GM03348 (cell line): ENCODE measurements at places on chromosomes 13 and 19.

DNA sequence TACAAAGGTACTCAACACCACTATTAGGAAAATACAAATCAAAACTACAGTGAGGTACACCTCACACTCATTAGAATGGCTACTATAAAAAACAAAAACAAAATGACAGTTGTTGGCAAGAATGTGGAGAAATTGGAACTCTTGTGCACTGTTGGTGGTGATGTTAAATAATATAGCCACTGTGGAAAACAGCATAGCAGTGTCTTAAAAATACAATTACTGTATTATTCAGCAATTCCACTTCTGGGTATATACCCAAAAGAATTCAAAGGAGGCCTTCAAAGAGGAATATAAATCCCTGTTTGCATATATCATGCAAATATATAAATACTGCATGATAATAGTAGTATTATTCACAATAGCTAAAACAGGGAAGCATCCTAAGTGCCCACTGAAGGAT lies 66.8 kb downstream of the CDK8 start:
- no peak for DNase-seq

DNA sequence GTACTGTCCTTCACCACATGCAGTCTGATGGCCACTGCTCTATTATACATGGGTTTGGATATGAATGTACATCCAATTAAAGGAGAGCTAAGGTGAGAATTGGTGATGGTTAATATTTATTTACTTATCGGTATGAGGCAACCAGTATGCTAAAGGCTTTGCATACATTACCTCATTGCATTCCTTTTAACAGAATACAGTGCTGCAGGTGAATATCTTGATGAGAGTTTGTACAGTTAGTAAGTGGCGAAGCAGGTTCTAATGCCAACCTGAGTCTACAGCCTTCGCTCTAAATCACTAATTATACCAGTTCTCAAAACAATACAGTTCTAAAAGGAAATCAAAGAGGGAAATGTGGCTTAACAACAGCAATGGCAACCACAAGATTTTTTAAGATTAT lies 284.1 kb downstream of the ITGBL1 start:
- DNase-seq: no peak

DNA sequence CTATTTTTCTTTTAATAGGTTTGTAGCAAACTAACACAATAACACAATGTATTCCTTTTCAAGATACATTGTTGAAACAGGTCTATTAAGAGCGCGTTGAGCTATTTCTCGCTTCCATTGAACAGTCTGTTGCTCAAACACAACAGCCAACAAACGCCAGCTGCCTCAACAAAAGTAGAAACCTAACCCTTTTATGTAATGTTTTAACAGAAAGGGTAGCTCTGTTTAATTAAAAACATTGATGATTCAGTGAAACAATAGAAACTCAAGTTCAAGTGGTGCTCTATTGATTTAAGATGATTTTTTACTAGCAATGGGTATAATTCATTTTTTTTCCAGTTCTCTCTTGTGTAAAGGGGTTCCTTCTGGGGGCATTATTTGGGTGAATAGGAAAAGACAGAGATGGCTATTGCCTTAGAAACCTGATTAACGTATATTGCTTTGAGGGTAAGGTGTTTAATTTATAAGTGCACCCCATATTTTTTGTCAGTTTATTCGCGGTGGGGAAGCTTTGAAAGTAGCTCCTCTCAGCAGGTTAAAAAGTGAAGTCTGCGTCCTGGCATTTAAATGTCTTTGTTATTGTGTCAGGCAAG lies 14.9 kb downstream of the ZIC2 start:
- no peak for DNase-seq

GRCh38 chr13:113860051-113860664 lies 3.7 kb downstream of the GAS6 start:
- no peak for DNase-seq

- DNase-seq: peak; percentile 11
Observed at GRCh38 chr13:101626925-101627555, 174.6 kb downstream of the ITGBL1 start.

DNA sequence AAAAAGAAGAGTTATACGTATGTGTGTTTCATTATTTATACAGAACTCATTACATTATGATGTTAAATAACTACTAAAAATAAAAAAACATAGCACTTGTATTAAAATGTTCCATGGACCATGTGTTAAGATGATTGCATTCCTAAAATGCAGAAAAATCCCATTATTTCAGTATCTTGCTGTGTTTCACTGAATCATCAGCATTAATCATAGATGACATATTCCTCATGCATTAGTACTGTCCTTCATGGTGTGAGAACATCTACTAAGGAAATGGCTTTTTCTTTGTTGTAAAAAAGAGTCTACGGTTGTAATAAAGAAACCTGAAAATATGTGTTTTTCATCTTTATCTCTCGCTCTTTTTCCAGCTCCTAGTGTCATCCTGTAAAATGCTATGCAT lies 416.5 kb downstream of the FGF14 start:
- no peak for DNase-seq

DNA sequence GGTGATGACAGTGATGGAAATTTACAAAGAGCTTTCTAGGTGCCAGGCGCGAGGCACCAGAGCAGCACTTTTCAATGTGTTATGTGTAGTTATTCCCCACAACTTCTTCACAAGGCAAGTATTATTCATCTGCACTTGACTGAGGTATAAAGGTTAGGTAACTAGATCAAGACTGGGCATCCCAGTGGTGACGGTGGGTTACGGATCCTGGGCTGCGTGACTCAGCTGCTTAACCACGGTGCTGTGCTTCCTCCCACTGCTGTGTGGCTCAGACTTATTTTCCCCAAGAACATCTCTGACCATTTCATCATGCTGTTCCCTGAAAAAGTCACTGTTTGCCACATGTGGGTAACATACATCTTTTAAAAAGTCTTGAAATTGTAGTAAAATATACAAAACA lies 19.3 kb downstream of the EDDM13 start:
- no peak for DNase-seq

DNA sequence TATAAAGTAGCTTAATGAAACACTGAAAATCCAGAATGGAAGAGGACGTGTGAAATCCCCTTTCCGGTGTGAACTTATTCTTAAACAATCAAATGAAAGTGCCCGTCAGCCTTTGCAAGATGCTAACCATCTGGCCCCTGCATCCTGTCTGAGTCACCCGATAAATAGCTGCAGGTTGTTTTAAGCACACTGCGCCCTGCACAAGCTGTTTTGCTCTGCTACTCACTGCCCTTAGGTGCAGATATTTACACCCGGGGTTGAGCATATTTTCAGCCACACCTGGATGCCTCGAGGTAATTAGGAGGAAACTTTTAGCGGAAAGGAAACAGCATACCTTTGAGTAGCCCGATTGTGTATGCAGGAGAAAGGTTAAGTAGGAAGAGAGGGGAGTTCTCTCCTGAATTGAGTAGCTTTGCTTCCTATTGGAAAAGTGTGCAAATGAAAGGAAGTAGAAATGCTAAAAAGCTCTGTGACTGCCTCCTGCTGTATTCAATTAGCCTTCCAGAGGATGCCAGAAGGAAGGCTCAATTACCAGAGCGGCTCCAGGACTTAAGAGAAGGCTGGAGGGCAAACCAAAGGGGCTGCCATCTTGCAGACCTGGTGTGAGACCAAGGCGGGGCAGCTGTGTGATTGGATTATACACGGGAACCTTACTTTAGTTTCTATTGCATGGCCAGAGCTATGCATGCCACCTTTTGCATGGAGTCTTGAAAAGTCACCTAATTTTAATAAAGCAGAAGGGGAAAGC lies 42.5 kb downstream of the IRS2 start:
- DNase-seq: peak; percentile 56

DNA sequence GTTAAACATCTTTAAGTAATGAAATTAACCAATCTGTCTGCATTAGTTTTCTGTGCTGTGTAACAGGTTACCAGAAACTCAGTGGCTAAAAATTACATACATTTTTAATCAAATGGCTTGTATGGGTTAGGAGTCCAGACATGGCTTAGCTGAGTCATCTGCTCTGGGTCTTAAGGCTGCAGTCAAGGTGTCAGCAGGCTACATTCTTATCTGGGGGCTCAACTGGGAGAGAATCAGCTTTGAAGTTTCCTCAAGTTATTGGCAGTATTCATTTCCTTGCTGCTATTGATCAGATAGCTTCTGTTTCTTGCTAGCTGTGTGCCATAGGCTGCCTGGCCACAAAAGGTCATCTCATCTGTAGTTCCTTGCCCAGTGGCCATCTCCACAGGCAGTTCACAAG lies 1163.0 kb downstream of the DIAPH3 start:
- no peak for DNase-seq

DNA sequence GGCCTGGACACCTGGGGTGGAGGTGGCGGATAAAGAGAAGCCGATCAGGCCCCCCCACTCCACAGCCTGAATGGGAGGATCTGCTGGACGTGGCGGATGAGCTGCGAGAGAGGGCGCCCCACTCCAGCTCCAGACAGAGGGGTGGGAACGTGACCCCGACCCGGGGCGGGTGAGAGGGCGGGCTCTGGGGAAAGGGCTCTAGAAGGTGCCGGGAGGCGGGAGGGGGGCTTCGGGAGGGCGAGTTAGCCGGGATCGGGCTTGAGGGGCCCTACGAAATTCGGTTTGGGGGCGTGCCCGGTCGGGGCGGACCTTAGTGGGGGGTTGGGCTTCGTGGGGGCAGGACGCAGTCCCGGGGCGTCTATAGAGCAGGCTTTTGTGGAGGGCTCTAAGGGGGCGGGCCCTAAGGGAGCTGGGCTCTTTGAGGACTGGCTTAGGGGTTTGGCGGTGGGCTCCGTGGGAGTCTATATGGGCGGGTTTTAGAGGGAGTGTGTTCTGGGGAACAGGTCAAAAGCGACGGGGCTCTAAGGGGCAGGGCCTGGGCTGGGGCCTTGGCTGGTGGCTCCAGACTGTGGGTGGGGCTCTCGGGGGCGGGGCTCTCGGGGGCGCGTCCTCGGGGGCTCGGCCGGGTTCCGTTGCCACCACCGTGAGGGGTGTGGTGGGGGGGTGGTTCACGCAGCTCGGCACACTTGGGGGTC lies 4.1 kb upstream of the NANOS3 start:
- DNase-seq: peak; percentile 67

- DNase-seq: no peak
Observed at GRCh38 chr13:25302121-25302520, 696 bp downstream of the NUP58 start.

- DNase-seq: no peak
Observed at GRCh38 chr13:112366907-112367646, 9.1 kb upstream of the SPACA7 start.

GRCh38 chr19:1088416-1089010 lies 6.7 kb downstream of the POLR2E start:
- DNase-seq: no peak

- DNase-seq: no peak
Observed at GRCh38 chr13:40629678-40630384, 36.6 kb downstream of the FOXO1 start.
